ENCODE measurements at places on chromosomes 11 and 22.

GRCh38 chr22:26339755-26340154 is 89.3 kb upstream of the ASPHD2 start:
- no peak for DNase-seq

DNA sequence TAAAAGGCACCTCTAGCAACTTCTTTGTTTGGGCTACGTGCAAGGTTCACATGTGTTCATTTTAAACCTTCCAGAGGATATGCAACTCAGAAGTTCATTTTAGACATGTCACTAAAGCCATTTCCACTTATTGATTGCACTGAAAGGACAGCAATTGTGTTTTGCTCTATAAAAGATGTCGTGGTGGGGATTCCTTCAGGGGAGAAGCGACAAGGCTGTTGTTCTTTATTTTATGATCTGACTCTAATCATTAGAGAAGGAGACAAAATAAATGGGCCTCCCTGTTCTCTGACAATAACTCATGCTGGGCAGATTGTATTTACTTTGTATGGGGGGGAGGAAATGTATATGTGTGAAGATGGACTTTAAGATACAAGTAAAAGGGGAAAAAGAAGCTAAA is 370.1 kb upstream of the ARHGAP42 start:
- DNase-seq = no peak

DNA sequence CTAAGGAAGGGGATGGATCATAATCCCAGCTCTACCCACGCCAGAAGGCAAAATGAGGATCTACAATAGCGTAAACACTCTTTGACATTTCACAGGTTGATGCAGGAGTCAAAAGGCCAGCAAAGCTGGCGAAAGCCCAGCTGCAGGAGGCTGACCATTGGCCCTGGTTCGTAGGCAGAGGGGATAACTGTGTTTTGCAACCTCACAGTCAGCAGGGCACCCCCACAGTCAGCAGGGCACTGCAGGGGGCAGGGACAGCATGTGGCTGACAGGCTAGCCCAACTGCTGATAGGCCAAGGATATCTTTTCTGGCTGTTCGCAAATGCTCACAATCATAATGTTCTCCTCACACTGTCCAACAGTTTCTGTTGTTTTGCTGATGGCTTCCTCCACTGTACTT is 372.7 kb downstream of the BUD13 start:
- DNase-seq = no peak

GRCh38 chr11:72743321-72744221 is 8.6 kb downstream of the ARAP1 start:
- no peak for DNase-seq

GRCh38 chr22:45975164-45976161 is 1.5 kb downstream of the WNT7B start:
- DNase-seq = no peak

DNA sequence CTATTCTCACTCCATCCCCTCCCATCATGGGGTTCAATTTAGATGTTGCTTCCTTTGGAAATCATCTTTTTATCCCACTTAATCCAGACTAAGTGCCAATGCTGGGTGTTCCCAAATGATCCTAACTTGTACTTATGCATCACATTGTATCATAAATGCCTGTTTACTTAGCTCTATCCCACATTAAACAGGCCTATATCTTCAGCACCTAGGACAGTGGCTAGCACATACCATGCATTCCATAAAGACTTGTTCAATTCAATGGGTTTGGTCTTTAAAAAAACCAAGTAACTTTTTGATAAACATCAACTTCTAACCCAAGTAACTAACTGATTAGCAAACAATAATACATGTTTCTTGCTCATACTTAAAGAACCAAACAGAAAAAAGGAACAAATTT is 40.6 kb downstream of the RSF1 start:
- no peak for DNase-seq

DNA sequence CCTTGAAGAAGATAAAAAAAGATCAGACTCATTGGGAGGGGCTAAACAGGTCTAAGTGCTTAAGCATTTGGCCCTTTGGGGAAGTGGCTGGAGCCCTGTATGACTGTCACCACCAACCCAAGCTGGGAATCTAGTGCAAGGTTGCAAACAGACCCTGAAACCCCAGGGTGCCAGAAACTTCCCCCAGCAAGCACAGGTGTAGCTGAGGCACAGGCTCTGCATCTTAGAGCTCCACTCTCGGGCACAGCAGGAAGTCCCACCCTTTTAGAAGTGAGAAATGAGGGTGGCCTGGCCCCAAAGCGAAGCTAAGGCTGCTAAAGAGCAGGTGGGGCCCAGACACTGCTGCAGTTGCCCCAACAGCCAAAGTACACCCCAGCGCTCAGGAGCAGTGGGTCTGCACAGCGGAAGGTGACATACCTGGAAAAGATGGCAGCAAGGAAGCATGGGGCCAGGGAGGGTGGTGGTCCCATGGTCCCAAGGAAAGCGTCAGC is 5.8 kb upstream of the KDM2A start:
- DNase-seq = no peak

GRCh38 chr11:27420217-27420616 is 52.4 kb downstream of the LGR4 start:
- DNase-seq = no peak

DNA sequence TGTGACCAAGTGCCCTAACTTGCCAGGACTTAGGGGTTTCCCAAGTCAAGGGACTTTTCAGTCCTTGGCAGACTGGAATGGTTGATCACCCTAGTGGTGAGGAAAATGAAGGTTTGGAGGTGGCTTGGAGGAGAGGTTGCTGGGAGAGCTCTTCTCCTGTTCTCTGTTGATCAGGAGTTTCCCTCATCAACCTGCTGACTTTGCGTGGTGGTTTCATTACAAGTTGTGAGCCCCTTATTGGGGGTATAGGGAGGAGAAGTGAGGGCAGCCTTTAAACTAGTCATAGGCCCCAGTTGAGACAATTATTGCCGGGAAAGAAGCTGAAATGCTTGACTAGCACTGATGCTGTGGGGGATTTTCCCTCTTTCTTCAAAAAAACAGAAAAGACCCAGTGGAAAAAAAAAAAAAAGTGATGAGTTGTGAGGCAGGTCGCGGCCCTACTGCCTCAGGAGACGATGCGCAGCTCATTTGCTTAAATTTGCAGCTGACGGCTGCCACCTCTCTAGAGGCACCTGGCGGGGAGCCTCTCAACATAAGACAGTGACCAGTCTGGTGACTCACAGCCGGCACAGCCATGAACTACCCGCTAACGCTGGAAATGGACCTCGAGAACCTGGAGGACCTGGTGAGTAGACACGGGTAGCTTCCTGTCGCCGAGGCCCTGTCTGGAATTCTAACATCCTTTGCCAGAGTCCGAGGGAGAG is at the start of gene CXCR5:
TSS of gene CXCR5 (plus strand) at position 525 of the 704 bp plus-strand sequence. CDS start at position 575, 50 bp downstream.
- no peak for DNase-seq

DNA sequence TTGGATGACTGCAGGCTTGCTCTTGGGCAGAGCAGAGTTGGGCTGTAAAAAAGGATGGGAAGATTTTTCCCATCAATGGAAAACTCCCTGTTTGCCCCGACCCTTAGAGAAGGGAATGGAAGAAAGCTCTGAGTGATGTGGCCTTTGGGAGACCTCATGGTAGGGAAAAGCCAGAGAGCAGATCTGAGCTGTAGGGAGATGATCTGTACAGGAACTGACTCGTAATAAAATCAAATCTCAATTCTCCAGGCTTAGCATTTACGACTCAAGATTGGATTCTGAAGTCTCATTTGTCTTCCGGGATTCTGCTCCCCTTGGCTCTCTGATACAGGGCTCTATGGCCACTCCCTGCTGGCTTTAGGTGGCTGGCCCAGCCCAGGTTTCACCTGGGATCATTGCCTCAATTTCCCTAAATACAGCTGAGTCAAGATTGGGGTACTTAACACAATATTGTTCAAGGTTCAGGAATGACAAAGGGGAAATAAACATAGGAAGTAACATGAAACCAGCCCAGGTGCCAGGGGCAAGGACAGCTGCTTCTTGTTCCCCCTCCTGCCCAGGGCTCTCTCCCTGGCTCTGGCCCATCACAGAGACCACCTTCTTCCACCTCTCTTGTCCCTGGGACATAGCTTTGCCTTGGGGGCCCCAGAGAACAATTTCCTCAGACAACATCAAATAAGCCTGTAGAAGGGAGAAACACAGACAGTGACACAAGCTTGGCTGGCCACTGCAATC is 38.4 kb upstream of the THY1 start:
- DNase-seq = no peak

- DNase-seq = no peak
Observed at GRCh38 chr11:59716051-59716450, 2.4 kb upstream of the OR10V1 start.

- DNase-seq = no peak
Observed at GRCh38 chr11:117868815-117869561, 7.5 kb downstream of the FXYD6 start.

DNA sequence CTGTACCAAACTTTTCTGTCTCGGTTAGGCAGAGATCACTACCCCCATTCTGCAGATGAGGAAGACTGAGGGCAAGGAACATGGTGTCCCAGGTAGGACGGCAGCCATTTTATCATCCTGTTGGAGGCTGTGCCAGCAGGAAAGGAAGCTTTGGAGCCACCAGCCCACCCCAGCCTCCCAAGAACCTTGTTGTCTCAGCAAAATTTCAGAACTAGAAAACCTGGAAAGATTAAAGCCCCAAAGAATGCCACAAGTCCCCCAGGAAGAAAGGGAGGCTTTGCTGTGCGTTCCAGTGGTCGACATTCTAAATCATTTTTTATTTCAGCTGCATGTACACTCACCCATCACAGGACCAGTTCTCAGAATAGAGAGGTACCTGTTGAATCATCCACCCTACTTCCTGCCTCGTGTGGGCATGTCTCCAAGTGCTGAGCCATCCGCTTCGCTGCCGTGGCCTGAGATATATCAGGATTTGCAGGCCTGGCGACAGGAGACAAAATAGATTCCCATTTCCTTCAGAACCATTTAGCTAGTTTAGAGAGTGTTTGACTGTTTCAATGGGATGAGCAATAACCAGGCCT is 13.0 kb upstream of the EIF3D start:
- no peak for DNase-seq

GRCh38 chr11:74847395-74847794 is 98.7 kb downstream of the RNF169 start:
- no peak for DNase-seq

GRCh38 chr22:37912171-37912570 is 6.1 kb downstream of the MICALL1 start:
- DNase-seq = no peak

DNA sequence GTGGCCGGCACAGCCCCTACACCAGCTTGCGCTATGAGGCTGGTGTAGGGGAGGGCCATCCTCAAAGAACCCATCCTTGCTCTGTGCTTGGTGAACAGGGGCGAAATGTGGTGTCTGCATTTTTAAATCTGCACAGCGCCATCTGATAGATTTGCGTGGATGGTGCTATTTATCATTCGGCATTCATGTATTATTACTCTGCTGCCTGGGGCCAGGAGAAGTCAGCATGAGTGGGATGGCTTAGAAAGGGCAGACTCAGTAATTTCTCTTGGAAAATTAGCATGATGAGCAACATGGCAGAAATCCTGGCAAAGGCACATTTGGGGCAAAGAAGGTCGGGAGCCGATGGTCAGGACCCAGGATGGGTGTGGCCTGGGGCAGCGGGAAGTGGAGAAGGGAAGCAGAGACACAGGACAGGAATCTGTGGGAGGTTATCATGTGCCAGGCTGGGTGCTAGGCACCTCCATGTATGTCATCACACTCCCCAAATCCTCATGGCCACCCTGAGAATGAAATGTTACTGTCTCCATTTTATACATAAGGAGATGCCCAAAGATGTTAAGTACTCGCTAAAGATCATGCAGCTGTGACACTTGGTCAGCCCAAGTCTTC is 149.0 kb downstream of the CEP164 start:
- DNase-seq = no peak

- no peak for DNase-seq
Observed at GRCh38 chr22:23531966-23532705, 48.0 kb downstream of the IGLL1 start.

DNA sequence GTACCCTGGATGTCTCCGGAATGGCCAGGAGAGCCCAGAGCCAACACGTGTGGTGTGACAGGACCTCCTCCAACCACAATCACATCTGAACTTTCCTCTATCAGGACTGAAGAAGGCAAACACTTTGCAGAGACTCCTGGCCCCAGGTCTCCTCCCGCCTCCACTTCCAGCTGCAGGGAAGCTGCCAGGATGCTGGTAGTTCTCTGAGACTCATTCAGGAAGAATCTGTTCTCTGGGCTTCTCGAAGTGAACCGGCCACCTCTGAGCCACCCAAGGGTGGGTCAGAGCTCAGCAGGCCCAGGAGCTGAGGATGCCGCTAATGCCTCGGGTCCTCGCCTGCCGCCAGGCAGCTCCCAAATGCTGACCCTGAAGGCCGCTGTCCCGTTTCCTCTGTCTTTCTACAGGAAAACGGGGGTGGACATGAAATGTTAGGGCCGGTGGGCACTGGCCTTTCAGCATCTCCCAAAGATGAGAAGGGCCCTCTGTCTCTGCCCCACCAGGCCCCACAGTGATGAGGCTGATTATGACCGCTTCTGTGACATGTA is 789.9 kb downstream of the BRD1 start:
- no peak for DNase-seq
